ENCODE measurements at places on chromosomes 2 and 18. TPM values are rescaled to one million over a fixed set of nuclear protein-coding genes. Genes with fewer than 3 reads are reported as not detected.

DNA sequence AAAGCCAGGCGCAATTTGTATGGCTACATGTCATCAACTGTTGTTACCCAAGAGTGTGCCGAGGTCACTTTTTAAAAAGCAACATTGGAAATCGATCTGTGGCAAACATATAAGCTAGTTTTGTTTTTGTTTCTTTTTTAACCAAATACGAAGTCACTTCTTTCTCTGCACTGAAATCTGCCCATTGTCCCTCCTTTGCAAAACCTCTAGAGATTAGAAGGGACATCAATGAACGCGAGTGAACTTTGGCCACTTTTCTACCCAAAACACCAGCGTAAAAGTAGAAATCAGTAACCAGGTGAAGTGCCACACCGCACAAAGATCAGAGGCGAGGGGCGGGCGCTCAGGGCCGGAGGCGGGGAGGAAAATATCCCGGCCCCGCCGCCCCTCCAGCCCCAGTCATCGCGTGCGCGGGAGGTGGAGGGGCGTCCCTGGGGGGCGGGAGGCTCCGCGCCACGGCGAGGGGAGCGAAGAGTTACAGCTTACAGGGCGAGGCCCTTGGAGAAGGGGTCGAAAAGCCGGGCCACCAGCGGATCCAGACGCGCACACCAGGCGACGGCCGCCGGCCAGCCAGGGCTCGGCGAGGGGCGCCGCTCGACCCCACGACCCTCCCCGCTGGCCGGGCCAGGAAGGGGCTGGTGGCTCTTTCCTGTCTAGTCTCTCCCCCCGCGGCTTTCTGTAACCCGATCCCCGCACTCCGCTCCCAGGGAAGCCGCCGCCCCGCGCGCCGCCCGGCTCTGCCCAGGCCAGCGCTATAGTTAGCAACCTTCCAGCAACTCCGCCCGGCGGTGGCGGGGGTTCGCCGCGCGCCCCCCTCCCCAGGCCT lies 993 bp downstream of the RBMS1 start:
- peak; percentile 94 for DNase-seq

The SCTR gene
- total RNA-seq: 52.5 TPM

The TBC1D8 gene
- 26.0 TPM for total RNA-seq

- DNase-seq: no peak
These were observed 41.9 kb downstream of the BABAM2 start for GRCh38 chr2:27932396-27932795.

DNA sequence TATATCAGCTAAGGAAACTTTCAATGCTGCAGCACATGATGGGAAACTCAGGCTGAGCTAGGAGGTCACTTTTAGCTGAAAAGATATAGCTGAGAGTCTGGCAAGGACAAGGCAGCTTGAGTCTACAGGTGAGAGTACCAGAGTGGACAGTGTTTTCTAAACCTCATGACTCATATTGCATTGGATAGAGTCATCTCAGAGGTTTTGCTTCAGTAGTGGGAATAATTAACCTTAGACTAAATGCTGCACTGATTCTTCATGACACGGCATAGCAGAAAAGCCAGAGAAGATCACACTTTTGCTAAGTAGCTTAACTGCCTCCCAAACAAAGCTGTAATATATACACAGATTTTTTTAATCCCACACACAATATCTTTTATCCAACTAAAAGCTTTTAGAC lies 865.0 kb upstream of the CDH2 start:
- DNase-seq: no peak

The ZSWIM2 gene
- total RNA-seq: not detected

DNA sequence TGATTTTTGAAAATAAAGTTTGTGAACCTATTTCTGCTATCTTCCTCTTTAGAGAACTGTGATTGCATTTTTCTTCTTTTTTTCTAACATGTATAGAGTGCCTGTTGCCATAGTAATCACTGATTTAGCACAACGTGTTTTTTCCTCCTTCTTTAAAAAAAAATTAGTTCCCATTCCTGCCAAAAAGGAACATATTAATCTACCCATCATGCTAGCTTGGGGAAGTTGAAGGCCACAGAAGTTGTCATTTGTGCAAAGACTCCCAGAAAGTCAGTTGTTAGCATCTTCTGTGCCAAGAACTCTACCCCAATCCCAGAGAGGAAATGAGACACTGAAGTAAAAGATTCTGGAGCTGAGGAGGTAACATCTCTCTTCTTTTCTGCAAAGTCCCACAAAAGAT lies 57.3 kb downstream of the SLC8A1 start:
- DNase-seq: no peak

DNA sequence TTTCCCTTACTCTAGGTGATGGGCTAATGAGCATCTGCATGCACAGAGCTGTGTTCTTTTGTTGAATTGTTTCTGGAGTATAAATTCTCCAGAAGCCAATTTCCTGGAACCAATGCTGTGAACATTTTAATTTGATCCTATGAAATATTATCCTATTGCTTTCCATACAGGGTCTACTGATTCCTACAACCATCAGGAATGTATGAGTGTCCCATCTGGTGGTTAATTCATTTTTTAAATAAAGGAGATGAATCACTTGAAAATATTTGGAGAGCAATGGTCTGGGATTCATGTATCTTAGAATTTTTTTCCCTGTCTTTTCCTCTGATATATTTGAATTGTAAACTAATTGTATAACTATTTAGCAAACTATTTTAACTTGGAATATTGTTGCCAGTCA lies 14.0 kb downstream of the KIF5C start:
- no peak for DNase-seq

DNA sequence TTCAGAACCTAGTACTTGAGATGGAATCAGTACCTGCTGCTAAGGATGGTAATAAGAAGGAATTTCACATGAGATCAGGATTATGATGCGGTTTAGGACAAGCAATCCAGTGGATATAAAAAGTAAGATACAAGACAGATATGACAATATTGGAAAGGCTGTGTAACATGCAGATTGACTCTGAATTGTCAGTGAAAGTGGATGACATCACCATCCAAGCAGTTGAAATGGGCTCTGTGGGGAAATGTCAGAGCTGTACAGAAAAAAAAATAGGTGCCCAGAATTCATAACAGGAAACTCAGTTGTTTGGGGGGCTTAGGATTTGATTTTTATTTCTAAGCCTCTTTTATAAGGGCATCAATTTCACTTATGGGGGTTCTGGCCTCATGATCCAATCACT lies 438.3 kb downstream of the SPAG16 start:
- no peak for DNase-seq

- DNase-seq: no peak
These were observed 26.1 kb upstream of the WIPF1 start for GRCh38 chr2:174623690-174624089.

The ATOH8 gene
- 61.2 TPM for total RNA-seq

- DNase-seq: no peak
These were observed 10.5 kb downstream of the SCYGR4 start for GRCh38 chr2:227627769-227628168.

DNA sequence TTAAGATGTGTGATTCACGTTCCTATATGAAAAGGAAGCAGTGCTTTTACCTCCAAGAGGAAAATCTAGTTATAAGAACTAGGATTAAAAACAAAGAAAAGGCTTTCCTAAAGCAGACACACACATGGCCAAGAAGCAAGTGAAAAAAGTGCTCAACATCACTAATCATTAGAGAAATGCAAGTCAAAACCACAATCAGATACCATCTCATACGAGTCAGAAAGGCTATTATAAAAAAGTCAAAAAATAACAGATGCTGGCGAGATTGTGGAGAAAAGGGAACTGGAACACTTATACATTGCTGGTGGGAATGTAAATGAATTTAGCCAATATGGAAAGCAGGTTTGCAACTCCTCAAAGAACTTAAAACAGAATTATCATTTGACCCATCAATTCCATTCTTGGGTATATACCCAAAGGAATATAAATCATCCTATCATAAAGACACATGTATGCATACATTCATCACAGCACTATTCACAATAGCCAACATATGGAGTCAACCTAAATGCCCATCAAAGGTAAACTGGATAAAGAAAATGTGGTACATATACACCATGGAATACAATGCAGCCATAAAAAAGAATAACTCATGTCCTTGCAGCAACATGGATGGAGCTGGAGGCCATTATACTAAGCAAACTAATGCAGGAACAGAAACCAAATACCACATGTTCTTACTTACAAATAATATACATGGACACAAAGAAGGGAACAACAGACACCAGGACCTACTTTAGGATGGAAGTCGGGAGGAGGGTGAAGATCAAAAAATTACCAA lies 285.3 kb downstream of the RAD51AP2 start:
- DNase-seq: no peak

- peak; percentile 86 for DNase-seq
These were observed at the start of gene TEKT4 for GRCh38 chr2:94871226-94872087. Gene TEKT4 (plus strand): TSS chr2:94871430. CDS start chr2:94871580, 150 bp downstream.

The LRP2 gene
- total RNA-seq: 27.3 TPM
